Neuronal stem cell (in vitro differentiated cells): ENCODE measurements at places on chromosomes 5 and 9.

- DNase-seq = peak; percentile 27
Measured at GRCh38 chr9:109745335-109746283, 34.4 kb upstream of the PALM2AKAP2 start.

GRCh38 chr9:121380846-121381245, 10.8 kb upstream of the STOM start:
- no peak for DNase-seq

- no peak for DNase-seq
Measured at GRCh38 chr9:132597073-132597775, 14.8 kb downstream of the BARHL1 start.

DNA sequence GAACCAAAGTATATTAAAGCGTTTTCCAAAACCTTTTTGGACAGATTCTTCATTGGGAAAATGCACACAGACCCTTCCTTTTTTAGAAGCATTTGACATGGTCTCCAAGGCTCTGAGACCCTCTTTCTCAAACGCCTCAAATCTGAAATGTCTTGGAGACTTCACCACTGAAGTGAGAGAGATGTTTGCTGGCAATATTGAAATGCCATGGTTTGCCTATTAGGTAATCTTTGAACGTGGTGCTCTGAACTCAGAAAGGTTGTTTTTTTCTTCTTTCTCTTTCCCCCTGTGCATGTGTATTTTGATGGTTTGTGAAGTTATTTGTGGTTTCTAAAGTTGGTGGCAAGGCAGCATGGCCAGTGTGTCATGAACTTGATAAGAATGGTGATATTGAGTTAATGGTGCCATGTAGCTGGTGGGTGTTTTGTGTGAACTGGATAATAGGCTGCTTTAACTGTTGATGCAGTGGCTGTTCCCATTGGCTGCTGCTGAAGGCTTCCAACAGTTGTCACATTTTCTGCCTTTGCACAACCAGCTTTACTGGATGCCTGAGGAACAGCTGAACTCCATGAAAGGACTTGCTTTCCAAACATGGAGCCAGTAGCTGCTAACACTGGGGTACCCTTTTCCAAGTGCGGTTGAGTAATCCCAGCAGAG, 1.7 kb downstream of the PALM2AKAP2 start:
- no peak for DNase-seq

DNA sequence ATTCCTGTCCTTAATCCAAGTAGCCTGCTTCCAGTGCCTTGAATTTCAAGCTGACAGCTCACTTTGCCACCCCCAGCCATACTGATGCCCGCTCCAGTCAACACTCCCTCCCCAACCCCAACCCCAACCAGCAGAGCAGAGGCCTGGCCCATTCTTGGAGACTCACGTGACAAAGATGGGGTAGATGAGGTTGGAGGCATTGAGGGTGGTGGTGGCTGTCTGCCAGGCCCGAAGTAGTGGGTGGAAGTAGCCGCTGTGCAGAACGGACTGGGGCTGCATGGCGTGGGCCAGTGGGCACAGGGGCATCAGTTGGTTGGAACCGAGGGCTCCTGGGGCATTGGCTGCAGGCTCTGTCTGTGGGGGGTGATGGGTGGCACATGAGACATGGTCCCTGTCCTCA, 7.8 kb downstream of the ALAD start:
- DNase-seq = no peak

DNA sequence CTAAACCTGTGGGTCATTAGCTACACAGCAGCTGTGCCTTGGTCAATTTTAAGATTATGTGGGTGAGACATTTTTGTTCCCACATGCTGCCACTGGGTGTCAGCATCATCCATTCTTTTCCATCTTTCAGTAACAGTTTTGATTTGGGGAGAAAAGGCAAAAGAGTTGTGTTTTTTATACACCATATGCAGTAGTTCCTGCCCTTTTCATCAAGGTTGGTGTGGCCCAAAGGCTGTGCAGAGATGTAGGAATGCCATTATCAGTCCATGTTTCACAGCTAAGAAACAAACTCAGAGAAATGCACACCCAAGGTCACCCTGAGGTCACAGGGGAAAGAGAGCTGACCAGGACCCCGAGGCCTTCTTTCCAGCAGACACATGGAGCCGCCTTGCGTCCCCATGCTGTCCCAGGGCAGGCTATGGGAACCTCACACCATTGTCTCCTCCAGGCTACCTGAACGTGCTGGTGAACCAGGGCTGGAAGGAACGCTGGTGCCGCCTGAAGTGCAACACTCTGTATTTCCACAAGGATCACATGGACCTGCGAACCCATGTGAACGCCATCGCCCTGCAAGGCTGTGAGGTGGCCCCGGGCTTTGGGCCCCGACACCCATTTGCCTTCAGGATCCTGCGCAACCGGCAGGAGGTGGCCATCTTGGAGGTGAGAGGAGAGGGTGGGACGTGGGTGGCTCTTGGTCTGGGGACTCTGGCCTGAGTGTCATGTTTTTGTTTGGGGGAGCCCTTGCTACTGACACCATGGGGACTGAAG, 27.8 kb upstream of the GRPEL2 start:
- DNase-seq = peak; percentile 26

DNA sequence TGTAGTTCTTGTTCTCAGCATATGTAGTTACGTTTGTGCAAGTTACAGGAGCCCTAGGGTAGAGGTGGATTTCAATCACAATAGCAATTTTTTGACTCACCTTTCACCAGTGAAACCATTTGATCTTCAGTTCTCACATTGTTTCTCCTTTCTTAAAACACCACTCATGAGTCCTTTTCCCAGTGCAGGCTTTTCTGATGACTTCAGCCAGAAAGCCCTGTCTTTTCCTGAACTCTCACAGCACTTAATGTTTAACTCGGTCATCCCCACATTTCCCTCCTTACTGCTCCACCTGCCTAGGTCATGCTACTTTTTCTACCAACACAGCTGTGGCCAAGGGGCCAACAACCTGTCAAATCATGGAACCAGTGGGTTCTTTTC, 37.9 kb downstream of the ARHGEF28 start:
- DNase-seq = no peak

GRCh38 chr5:170353961-170354360, 35.2 kb downstream of the KCNMB1 start:
- DNase-seq = no peak

GRCh38 chr5:88776692-88777091, 106.3 kb downstream of the MEF2C start:
- no peak for DNase-seq

DNA sequence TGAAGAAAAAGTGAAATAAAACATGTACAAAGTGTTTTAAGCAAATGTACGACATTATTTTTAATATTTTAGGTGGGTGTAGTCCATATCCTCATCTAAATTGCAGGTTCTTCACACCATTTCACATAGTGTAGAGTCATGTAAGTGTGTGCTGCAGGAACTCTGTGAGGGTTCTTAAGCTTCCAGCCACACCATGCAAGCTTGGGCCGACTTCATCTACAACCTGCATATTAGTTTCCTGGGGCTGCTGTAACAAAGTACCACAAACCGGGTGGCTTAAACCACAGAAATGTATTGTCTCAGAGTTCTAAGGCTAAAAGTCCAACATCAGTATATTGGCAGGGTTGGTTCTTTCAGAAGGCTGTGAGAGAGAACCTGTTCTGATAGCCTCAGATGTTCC, 10.2 kb downstream of the PAM start:
- no peak for DNase-seq

DNA sequence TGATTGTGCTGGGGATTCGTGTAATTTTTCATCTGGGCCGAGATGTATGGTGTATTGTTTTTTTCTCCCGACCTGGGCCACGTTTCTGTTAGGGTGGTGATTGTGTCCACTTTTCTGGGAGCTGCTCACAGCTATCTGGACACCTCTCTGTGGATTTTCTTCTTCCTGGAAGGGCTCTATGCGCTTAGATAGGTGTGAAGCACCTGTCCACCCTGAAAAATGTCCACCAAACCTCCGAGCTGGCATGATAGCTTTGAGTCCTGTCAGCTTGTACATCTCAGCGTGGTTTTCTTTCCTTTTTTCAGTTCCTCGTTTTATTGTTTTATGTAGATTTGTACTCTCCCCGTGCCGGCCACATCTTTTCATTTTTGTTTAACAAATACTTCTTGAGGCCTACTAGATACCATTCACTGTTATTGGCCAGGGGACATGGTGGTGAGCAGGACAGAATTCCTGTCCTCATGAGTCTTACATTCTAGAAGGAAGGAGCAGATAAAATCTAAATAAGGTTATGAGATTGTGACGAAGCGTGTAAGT, 1.1 kb downstream of the UGCG start:
- DNase-seq = no peak

- no peak for DNase-seq
Measured at GRCh38 chr5:160657068-160657507, 194.9 kb downstream of the ATP10B start.

DNA sequence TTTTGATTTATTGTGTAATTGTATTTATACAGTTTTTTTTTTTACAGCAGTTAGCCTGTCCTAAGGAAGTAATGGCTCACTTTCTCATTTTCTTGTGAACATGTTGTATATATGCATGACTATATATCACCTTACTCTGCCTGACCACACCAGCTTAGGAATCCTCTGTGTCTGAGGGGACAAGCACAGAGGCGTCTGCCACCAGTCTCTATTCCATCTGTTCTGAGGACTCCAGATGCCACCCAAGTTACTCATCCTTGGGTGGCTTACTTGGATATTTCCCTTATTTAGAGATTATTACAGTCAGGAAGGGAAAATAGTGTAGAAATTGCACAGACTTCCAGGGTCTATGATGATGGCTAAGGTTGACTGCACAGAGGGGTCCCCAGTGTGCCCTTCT, 256.3 kb upstream of the C9orf72 start:
- DNase-seq = no peak

DNA sequence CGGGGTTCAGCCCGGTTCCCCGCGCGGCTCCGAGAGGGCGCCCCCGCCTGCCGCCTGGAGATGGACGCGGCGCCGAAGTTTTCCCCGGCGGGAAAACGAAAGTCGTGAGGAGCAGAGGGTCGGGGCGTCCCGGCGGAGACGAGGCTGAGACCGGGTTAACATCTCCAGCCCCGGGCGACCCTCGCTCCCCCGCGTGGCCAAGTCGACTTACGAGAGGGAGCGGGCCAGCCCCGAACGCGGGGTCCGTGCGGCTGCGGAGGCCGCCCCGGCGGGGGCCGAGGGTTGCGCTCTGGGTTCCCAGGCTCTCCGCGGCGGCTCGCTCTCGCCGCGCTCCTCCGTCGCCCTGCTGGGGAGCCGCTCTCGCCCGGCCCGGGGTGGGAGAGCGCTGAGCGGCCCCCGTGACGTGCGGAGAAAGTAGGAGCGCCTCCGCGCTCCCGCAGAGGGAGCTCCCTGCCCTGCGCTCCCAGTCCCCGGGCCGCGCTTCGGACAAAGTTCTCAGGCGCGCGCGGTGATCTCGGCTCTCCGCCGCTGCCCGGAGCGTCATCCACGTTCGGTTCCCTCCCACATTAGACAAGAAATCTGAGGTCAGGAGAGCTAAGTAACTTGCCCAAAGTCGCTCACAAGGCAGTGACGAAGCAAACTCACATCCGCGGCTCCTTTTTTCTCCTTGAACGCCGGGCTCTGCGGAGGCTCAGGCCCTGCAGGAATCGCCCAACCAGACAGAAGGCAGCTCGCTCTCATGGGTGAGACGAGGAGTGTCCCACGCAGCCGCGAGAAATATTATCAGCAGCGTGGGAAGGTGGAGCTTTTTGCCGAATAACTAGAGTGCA, 1.2 kb upstream of the GCNT4 start:
- peak; percentile 61 for DNase-seq

GRCh38 chr5:154205441-154206117, 15.0 kb downstream of the GALNT10 start:
- no peak for DNase-seq

DNA sequence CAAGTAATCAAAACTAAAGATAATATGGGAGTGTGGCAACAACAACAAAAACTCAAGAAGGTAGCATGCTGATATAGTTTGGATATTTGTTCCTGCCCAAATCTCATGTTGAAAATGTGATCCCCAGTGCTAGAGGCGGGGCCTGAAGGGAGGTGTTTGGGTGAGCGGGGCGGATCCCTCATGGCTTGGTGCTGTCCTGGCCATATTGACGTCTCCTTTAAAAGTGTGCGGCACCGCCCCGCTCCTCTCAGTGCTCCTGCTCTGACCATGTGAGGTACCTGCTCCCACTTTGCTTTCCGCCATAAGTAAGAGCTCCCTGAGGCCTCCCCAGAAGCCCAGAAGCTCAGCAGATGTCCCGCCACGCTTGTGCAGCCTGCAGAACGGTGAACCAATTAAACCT, 25.6 kb downstream of the MED27 start:
- no peak for DNase-seq

GRCh38 chr5:134258896-134259295, 33.0 kb upstream of the PPP2CA start:
- no peak for DNase-seq

DNA sequence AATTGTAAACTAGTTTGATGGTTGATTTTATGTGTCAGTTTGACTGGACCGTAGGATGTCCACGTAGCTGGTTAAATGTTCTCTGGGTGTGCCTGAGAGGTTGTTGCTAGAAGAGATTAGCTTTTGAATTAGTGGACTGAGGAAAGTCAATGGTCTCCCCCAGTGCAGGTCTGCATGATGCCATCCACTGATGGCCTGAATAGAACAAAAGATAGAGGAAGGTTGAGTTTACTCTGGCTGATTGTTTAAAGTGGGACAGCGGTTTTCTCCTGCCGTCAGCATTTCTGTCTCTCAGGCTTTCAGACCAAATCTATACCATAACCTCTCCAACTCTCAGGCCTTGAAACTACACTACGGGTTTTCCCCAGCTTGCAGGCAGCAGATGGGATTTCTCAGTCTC, 899.2 kb upstream of the WWC1 start:
- DNase-seq = no peak

DNA sequence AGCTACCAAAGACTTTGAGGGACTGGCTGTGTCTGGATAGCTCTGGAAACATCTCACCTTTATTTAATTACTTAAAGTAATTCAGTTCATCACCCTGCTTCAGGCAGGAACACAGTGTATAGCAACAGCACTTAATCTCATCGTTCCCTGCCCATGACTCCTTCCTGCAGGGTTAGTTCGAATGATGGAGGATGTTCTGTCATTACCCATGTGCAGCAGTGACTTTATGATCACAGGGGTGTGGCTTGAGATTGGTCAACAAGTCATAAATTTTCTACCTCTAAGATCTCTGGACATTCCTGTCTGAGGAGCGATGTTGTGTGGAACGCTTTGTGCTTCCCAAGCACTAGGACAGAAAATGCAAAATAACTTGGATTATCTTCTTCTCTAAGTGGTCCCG, 37.1 kb upstream of the PRUNE2 start:
- DNase-seq = no peak

- DNase-seq = no peak
Measured at GRCh38 chr9:4550777-4551484, 60.7 kb downstream of the SLC1A1 start.

DNA sequence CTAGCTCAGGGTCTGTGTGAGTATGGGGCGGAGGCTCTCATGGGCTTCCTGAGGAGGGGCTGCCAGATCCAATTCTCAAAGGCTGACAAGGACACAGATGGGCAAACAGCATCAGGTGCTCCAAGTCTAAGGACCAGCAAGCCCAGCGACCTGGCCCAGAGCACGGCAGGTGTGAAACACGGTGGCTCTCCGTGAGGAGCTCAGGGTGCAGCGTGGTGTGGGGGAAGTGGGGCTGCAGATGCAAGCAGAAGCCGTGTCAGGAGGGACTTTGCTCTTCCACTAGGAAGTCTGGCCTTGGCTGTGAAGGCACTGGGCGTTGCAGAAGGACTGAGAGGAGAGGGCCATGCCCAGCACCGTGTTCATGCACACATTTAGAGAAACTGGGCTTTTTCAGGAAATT, 420.0 kb downstream of the GADD45G start:
- no peak for DNase-seq

- DNase-seq = no peak
Measured at GRCh38 chr5:112549127-112549526, 130.1 kb upstream of the EPB41L4A start.

- no peak for DNase-seq
Measured at GRCh38 chr5:90871391-90871991, 312.9 kb downstream of the ADGRV1 start.
